ENCODE measurements at places on chromosomes 11 and 22. TPM values are rescaled to one million over a fixed set of nuclear protein-coding genes. Genes with fewer than 3 reads are reported as not detected.

The SNX32 gene
- 0.66 TPM for total RNA-seq

The MRPL21 gene
- 47.4 TPM for total RNA-seq

The OR5B21 gene
- total RNA-seq: not detected

The C11orf65 gene
- 0.66 TPM for total RNA-seq

The LBHD1 gene
- total RNA-seq: 4.6 TPM

The LDHAL6A gene
- not detected for total RNA-seq

The PATE4 gene
- not detected for total RNA-seq

The PPP1R14B gene
- 70.3 TPM for total RNA-seq

The CPT1A gene
- 47.8 TPM for total RNA-seq

The DCDC1 gene
- total RNA-seq: 0.81 TPM

The TSPAN18 gene
- total RNA-seq: 3.2 TPM

The IFTAP gene
- total RNA-seq: 25.5 TPM

Measured in ovary (tissue), 10 donors.